Activated naive CD4-positive, alpha-beta T cell (primary cell): ENCODE measurements at places on chromosomes 7 and 10.

- DNase-seq, result no peak
Observed at GRCh38 chr7:88146616-88147015, 73.2 kb downstream of the SRI start.

DNA sequence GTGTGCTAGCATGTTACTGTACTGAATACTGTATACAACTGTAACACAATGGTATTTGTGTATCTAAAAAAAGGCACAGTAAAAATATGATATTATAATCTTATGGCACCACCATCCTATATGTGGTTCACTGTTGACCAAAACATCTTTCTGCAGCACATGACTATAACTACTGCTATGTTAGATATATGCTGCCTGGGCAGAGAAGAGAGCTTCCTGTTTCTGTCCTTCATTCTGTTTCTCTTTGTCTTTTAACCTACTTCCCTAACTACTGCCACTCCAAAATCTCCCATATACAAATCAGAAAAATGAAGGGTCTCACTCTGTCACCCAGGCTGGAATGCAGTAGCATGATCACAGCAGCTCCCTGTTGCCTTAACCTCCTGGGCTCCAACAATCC is 8.8 kb upstream of the FGL2 start:
- DNase-seq, result no peak

DNA sequence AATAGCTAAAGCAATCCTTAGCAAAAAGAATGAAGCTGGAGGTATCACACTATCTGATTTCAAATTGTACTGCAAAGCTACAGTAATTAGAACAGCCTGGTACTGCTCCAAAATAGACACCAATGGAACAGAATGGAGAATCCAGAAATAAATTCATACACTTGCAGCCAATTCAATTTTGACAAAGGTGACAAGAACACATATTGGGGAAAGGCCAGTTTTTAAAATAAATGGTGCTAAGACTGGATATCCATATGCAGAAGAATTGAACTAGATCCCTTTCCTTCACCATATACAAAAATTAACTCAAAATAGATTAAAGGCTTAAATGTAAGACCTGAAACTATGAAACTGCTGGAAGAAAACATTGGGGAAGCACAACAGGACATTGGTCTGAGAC is 748.5 kb downstream of the DNAJB9 start:
- DNase-seq, result no peak

DNA sequence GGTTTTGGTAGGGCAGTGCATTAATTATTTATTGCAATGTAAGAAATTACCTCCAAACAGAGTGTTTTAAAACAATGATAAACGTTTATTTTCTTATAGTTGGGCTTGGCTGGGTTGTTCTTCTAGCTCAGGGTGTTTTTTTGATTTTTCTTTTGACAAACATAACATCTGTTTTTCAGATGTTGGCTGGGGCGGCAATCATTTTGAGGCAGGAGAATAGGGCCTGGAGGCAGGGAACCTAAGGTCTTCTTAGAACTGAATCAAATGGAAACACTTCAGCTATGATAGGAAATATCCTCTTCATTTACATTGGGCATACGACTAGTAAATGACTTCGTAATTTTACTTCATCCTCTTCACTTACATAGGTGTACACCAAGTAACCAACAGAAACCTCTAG is 47.4 kb upstream of the NAMPT start:
- no peak for DNase-seq

DNA sequence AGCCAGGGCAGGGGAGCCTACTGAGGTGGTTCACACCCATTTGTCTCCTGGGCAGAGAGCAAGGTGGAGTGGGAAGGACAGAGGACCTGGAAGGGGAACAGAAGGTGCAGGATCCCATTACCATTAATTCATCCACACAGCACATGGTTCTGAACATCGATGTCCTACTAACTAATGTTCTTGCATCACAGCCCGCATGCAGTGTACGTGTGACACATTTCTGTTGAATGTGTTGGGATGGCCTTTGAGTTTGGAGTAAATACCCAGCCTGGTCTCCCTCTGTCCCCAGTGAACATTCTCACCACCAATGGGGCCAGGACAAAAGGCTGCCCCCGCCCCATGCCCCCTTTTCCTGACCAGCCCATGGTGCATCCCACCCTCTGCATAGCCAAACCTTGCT is 46.3 kb downstream of the FAM241B start:
- no peak for DNase-seq

- DNase-seq, result no peak
Observed at GRCh38 chr7:47591089-47591654, 9.3 kb upstream of the TNS3 start.

GRCh38 chr10:72016608-72017300 is 52.6 kb downstream of the CHST3 start:
- no peak for DNase-seq

GRCh38 chr7:12250232-12250631 is 39.1 kb downstream of the TMEM106B start:
- DNase-seq, result no peak

DNA sequence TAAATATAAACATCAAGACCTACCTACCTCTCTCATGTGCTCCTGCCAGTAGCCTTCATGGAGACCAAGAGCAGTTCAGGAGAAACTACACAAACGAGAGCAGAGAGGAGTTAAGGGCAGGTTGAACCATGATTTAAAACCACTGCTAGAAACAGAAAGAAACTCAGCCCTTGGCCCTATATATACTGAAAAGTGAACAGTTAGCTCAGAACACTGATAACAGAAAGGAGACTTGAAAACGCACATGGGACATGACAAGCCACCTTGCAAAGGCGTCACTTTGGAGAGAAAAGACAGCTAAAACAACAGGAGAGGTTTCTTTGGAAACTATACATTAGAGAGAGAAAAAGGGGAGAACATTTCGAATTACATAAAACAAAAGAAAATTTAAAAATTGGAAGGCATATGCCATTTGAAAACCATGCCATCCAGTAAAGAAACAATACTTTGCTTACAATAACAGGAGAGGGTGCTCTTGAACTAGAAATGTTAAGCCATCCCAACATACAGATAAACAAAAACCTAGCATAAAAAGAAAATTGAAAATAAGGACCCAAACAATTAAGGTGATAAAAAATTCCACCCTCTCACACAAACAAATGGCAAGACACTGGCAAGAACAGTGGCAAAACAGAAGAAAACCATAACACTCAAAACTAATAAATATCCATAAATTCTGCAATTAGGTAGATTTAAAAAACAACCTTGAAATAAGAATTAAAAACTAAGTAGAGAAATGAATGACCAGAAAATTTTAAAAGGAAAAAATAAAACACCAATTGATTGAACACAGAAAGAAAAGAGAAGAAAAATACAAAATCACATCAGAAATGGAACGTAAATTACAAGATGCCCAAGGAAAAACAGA is 232.7 kb downstream of the IMMP2L start:
- DNase-seq, result no peak

DNA sequence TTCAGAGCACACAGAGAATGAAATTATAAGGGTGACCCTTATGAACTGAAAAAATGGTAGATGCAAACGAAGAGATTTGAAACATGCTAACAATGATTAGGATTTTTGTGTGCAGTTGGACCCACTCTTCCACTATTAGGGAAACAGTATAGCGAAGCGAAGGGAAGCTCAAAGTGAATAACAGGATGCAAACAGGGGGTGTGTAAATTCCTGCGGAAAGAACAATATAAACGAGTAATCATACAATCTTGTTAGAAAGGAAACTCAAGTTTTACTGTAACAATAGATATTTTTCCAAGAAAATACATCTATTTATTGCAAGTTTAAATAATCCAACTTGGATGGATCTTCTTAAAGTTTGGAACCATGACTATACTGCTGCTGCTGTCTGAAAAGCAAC is 14.7 kb downstream of the AHR start:
- DNase-seq, result no peak

GRCh38 chr10:133235932-133236331 is 1.7 kb upstream of the VENTX start:
- DNase-seq, result no peak

DNA sequence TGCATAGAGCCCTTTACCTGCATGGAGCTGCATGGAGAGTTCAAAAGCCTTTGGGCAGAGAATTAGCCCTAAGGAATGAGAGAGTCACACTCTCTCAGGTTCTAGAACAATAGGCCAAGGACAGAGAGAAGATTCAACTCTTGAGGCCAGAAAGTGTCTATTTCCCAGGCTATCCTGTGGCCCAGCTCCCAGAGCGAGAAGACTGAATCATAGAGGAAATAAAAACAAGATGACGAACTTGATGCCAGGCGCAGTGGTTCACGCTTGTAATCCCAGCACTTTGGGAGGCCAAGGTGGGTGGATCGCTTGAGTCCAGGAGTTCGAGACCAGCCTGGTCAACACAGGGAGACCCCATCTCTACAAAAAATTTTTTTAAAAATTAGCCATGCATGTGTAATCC is 18.3 kb upstream of the PODXL start:
- DNase-seq, result no peak

DNA sequence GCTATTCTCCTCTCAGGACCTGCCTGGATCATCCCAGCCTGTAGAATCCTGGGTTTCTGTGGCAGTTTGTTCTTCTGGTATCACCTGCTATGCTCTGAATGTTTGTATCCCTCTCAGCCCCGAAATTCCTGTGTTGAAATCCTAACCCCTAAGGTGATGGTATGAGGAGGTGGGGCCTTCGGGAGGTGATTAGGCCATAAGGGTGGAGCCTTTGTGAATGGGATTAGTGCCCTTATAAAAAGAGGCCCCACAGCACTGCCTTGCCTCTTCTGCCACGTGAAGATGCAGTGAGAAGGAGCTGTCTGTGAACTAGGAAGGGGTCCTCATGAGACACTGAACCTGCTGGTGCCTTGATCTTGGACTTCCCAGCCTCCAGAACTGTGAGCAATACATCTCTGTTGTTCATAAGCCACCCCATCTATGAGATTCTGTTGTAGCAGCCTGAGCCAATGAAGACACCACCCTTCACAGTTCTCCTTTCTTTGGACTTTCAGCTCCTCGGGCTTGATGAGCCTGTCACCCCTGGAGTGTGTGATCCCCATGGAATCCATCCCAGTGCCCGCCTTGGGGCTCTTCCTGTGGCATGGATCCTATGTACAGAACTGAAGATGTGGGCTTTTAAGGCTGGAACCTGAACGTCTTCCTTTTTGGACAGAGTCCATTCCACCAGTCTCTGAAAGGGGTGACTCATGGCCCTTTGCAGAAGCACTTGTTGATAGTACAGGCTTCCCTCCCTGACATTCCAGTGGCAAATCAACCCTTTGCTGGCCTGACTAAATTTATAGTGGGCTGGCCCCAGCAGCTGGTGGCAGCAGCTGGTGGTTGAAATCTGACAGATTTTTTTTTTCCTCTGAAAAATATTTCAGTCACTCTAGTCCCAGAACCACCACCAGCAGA is 138.0 kb downstream of the TACC2 start:
- no peak for DNase-seq

- no peak for DNase-seq
Observed at GRCh38 chr7:46485481-46486065, 564.5 kb upstream of the IGFBP3 start.

- no peak for DNase-seq
Observed at GRCh38 chr7:14626076-14626475, 276.5 kb downstream of the DGKB start.

- DNase-seq, result no peak
Observed at GRCh38 chr7:137423321-137423720, 79.8 kb upstream of the PTN start.

- no peak for DNase-seq
Observed at GRCh38 chr10:29411666-29412315, 122.9 kb downstream of the LYZL1 start.

DNA sequence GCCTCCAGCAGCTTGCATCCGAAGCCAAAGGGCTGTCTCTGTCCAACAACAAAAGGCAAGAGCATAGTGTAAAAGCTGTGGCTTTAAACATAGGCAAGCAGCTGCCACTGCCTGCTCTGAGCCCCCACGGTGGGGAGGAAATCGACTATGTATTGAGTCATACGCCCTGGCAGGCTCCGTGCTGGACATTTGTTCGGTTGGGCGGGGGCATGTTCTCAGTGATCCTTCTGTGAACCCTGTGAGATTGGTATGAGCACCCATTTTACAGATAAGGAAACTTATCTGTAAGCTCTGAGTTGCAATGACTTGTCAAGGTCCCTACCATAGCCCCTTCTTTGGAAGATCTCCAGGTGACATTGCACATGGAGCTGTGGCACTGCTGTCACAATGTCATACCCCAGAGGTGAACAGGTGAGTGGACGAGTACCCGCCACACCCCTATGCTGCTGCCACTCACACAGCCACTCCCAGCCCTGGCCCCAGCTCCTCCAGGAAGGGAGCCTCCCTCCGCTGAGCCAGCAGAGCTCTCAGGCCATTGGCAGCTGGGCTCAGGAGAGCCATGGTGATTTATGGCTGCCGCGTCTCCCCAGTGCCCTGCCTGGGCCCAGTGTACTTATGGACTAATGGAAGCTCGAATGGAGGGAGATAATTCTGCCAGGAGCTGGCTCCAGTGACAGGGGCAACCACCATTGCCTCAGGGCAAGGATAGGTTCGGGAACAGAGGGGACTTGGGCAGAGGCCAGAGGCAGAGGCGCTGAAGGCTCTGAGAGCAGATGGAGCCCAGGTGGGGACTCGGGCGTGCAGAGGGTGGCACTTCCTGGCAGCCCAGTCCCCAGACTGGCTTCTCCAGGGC is 43.7 kb downstream of the UNC5B start:
- no peak for DNase-seq

- DNase-seq, result no peak
Observed at GRCh38 chr10:50541921-50542320, 81.8 kb downstream of the SGMS1 start.
